ENCODE measurements at places on chromosomes 5 and 9.

- no peak for DNase-seq
Observed at GRCh38 chr5:58986281-58986680, 403.4 kb downstream of the RAB3C start.

DNA sequence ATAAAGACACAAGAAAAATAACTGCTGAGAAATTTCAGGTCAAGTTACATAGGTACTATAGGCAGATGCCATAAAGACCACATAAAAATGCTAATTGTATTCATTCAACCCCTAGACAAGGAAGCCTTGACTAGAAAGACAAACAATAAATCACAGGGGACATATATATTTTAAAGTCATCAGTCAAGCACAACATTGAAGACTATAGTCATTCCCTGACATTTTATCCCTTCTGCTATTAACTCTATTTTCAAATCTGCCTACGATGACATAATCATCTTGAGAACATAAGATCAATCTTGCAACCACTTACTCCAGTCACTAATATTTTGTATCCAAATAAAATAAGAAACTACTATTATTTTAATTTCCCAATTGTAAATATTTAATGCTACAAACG, 38.3 kb downstream of the FAM13B start:
- no peak for DNase-seq

- no peak for DNase-seq
Observed at GRCh38 chr5:56503929-56504328, 270.8 kb upstream of the ANKRD55 start.

DNA sequence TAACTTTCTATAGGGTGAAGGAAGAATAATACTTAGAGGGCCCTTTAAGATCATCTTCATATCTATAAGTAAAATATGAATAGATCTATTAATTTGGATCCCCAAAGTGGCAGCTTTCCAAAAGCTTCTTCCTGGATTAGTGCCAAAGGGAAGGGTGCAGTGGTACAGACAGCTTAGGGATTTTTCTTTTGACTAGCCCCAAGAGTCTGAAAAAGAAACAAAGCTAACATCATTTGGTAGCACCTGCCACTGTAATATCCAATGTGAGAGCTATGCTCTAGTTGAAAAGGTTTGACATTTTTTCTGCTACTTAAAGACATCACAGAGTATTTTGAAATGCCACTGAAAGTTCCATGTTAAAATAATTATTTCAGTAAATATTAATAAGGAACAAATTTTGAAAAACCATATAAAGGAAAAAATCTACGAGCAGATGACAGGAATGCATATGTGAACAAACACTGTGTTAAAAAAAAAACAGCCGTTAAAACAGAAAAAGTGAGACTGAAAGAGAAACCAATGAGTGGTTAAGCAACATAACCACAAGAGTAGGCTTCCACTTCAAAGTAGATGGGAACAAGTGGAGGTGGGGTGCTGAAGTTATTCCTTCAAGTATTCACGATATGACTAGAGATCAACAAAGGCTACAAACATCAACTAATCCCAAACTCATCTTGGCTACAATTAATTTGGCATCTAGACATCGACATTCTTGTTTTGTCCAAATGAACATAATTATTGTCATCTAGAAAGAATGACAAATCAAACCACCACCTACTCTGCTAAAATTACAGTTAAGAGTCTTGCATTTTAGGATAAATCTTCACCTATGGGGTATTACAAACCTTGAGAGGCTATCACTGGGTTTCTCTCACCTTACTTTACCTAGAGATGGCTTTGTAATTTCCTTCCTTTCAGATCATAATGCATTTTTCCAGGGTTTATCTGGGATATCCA, 137.5 kb downstream of the CPLANE1 start:
- no peak for DNase-seq

DNA sequence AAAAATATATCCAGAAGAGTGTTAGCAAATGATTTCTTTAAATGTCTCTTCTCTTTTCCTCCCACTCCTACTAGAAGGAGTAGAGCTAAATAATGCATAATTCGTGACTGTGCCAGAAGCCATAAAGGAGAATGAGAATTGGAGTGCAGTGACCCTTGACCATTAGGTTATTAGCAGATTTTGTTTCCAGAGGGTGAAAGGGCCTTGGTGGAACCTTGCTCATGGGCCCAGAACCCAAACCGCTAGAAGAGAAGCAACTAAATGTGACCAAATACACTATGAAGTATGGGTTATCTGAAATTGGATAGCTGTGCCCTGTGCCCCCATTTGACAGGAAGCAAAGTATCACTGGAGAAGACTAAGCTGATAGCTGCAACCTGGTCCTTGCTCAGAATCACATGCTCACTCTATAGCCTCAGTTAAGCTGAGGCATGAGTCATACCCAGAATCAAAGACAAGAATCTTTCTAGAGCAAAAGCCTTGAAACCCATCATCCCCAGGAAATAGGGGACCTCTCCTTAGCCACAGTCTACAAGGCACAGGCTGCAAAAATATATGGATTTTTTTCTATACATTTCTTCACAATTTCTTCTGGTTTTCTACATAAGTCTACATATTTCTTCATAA, 36.3 kb downstream of the CAPSL start:
- no peak for DNase-seq

DNA sequence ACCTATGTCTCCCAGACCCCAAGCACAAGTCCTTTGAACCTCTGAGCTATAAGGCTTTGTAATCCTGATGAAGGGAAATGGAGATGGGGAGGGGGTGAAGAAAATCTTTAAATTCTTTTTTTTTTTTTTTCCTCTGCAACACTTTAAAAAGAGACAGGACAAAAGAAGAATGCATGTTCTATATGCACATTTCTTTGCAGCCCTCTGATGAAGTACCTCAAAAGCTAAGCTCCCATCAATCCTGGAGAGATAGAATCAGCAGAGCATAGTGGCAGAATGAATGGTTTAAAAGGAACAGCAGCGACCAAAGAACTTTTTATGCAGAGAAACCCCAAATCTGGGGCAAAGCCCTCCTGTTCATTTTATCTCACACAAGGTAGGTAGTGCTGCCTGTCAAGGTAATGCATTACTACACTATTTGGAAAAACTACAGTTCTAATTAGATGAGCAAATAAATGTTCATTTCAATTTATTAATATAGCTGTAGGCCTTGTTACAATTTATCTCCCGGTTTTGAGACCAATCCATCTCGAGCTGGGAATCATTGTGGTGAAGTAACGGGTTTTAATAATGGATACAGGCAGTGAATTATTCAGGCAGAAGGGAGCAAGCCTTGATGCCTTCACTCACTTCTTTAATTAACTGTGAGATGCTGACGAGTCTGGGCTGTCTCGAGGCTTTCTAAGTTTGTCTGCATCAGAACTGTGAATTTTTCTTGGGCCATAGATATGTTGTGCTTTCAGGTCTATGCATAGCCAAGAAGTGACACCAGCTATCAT, 173.5 kb upstream of the ZNF608 start:
- DNase-seq, result no peak

DNA sequence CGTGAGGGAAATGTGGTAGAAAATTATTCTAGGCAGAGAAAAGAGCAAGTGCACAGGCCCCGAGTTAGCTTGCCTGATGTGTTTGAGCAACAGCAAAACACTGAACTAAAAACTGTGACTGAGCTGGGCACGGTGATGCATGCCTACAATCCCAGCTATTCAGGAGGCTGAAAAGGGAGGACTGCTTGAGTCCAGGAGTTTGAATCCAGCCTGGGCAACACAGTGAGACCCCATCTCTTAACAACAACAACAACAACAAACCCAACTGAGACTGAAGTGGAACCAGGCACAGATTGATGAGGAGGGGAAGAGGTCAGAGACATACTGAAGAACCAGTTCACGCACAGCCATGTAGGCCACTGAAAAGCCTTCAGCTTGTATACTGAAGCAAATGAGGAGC, 42.5 kb downstream of the SCAI start:
- DNase-seq, result no peak

- no peak for DNase-seq
Observed at GRCh38 chr5:157175071-157175612, 5.5 kb upstream of the ITK start.

Data from stimulated activated CD4-positive, alpha-beta T cell treated with anti-CD3 and anti-CD28 coated beads, TNF-alpha, amount 100 ng/mL, for 4 hours (primary cell).